Jurkat, Clone E6-1 (cell line): ENCODE measurements at places on chromosomes 4 and X.
A peak's percentile ranks its signal among the peaks of the same experiment; 100 is the strongest.

DNA sequence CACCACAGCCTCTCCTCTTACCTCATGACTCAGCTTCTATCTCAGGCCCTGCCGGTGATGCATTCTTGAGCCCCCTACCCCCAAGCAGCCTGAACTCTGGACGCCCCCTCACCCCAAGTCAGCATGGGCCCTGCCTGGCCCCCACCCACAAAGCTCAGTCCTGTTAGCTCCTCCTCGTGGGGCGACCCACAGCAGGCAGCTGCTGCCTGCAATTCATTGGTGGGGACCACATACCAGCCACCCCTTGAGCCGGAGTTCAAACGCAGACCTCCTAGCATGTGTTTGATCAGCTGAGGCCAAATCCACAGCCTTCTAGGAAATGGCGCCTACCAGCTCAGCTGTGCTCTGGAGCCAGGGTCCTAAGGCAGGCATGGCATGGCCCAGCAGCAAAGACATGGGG lies 111.8 kb downstream of the EFNB1 start:
- no peak for DNase-seq

DNA sequence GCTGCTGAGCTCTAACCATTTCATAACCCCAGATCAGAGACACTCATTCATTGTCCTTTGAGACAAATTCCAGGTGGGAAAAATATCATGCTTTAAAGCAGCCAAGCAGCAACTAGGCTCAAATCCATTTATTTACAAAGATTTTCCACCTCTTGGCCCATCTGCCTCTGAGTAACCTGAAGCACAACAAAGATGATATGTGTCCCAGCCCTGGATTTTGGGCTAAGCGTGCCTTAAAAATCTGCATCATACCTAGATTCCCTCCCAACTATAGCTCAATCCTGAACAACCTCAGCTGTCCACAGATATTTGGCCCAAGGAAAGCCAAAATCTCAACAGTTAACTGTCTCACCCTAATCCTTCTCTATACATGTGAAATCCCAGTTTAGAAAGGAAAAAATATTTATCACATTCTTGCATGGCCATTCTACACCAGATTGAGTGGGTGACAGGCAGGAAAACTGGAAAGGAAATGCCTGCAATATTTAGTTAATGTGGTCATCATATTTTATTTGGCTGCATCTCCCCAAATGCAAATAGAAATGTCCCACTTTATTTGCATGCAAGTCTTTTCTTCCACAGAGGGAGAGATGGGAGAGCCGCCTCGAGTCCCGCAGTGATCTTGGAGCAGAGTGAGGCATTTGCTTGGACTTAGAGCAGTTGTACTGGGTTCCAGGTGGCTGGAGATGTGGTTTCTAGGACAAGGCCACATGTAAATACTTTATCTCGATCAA lies 146.4 kb upstream of the EOLA2 start:
- DNase-seq: no peak

- DNase-seq: no peak
Measured at GRCh38 chr4:139184129-139184528, 7.1 kb upstream of the ELF2 start.

- no peak for DNase-seq
Measured at GRCh38 chrX:44203791-44204190, 139.7 kb downstream of the EFHC2 start.

- DNase-seq: no peak
Measured at GRCh38 chr4:89357340-89357739, 49.7 kb upstream of the GPRIN3 start.

GRCh38 chr4:101563126-101563525 lies 215.8 kb upstream of the PPP3CA start:
- DNase-seq: no peak

DNA sequence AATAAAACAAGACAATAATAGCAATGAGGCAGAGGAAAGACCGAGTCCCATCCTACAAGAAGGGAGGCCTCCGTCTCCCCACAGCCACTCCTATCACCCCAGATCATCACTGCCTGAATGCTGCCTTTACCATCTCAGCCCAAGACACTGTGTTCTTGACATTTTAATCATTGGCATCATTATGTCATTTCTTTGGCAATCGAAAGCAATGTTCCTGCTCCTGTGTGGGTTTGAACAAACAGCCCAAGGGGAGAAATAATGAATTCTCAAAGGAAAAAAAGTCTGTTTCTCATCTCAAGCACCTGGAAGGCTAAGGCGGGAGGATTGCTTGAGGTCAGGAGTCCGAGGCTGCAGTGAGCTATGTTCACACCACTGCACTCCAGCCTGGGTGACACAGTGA lies 73.0 kb upstream of the ACSL1 start:
- DNase-seq: no peak

DNA sequence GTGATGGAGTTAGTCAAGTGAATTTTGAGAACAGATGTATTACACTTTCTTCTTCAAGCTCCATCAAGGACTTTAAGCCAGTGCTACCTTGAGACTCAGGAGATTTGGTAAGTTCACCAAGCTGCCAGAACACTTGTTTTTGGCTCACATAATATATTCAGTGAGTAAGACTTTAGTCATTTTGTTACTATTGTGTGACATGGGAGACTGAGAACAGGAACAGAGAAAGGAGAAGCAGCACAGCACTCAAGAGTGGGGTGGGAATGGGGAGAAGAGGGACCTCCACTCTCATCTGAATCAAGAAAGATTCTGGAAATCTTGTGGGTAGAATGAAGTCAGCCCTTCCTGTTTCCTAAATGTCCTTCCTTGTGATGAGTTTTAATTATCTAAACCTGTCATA lies 87.3 kb upstream of the TET2 start:
- no peak for DNase-seq

- no peak for DNase-seq
Measured at GRCh38 chr4:38615847-38616246, 48.2 kb upstream of the KLF3 start.

DNA sequence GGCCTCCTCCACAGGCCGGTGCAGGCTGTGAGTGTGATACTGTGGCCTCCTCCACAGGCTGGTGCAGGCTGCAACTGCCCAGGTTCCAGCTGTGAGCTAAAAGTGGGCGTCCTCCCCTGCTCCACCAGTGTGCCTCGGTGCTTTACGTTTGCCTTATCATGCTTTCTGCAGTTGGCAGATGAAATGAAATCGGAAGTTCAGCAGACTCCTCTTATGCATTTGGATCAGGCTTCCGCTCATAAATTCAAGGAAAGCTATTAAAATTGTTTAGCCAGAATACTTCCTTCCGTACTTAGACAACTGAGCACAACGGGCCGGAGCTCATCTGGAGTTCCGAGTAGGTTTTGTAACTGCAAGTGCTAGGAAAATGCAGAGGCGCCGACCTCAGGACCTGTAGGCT lies 12.0 kb downstream of the CYP4V2 start:
- DNase-seq: no peak

DNA sequence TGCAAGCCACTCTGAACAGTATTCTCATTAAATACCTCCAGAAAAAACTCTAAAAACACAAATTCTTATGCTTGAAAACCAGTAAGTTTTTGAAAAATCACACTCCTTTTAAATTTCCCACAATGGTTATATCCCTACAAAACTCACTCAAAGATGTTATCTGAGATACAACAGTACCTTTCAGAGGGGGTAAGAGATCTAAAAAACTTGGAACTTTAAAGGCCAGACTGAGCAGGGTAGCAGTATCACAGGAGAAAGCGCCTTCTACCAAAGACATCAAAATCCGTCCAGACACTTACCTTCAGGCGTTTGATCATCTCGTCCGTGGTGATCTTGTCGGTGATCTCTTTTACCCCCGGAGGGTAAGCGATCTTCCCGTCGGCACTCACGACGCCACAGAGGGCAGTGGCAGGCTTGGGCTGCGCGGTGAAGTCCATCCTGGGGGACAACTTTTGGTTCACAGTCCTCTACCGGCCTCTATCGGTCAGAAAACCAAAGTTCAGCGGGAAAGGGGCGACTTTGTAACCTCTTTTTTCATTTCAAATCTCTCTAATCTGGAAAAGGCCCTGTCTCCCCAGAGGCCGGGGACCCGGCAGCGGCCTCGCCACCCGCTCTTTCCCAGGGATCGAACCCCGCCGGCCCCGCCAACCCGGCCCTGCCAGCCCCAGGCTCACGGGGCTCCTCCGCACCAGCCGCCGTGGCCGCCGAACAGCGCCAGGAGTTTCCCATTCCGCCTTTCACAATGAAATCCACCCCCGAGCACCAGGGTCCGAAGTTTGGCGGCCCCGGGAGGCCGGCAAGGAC lies 1.4 kb downstream of the PDS5A start:
- peak; percentile 59 for DNase-seq

GRCh38 chrX:38312436-38312835 lies 14.9 kb downstream of the RPGR start:
- no peak for DNase-seq

GRCh38 chr4:102554482-102554881 lies 53.3 kb downstream of the NFKB1 start:
- no peak for DNase-seq

- DNase-seq: no peak
Measured at GRCh38 chr4:145564540-145564939, 54.6 kb upstream of the MMAA start.

- no peak for DNase-seq
Measured at GRCh38 chr4:106595906-106596305, 227.3 kb upstream of the GIMD1 start.

GRCh38 chr4:108744307-108744706 lies 18.5 kb downstream of the ETNPPL start:
- DNase-seq: no peak

DNA sequence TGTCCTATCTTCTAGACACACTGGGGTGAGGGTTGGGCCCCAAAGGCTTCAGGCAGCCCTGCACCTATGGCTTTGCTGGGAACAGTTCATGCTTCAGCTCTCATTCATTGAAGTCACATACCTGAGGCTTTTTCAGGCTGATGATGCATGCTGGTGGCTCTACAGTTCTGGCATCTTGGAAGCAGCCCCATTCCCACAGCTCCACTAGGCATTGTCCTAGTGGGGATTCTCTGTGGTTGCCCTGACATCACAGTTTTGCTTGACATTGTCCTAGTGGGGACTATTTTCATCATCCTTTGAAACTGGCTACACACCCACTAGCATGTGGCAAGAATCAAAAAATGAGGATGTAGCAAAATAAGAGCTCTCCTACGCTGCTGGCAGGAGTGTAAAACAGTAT lies 37.7 kb upstream of the C4orf17 start:
- DNase-seq: no peak

GRCh38 chrX:115898382-115899001 lies 272.1 kb upstream of the AGTR2 start:
- DNase-seq: no peak

DNA sequence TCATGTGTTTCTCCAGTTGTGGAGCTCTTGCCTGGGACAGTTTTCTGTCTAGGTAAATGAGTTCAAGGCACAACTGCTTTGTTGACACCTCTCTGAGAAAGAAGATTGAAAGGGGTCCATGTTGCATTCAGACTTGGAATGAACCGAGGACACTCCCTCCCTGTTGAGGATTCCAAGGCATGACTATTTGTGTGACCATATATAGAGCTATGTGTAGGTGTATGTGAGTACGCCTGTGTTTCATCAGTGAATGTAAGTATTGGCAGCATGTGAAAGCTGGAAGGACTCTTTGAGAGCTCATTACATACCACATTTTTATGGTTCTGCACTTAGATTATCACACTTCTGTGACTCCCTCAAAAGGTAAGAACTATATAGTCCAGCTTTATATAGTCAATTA lies 3.4 kb downstream of the HEPH start:
- DNase-seq: no peak

DNA sequence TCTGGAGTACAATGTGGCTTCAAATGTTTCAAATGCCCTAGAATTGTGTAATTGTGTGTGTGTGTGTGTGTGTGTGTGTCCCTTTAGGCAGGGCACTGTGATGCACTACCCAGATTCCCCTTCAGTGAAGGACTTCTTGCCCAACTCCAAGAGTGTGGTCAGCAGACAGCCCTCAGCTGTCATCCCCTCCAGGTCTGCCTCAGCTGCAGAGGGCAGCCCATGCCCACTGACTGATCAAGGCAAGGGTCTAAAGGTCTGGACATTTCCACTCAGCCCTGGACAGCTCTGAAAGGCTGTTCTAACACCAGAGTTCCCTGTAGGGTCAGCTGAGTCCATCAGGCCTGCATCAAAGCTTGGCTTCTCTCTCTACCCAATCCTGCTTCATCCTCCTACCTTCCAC lies 83.9 kb upstream of the USP9X start:
- DNase-seq: no peak

DNA sequence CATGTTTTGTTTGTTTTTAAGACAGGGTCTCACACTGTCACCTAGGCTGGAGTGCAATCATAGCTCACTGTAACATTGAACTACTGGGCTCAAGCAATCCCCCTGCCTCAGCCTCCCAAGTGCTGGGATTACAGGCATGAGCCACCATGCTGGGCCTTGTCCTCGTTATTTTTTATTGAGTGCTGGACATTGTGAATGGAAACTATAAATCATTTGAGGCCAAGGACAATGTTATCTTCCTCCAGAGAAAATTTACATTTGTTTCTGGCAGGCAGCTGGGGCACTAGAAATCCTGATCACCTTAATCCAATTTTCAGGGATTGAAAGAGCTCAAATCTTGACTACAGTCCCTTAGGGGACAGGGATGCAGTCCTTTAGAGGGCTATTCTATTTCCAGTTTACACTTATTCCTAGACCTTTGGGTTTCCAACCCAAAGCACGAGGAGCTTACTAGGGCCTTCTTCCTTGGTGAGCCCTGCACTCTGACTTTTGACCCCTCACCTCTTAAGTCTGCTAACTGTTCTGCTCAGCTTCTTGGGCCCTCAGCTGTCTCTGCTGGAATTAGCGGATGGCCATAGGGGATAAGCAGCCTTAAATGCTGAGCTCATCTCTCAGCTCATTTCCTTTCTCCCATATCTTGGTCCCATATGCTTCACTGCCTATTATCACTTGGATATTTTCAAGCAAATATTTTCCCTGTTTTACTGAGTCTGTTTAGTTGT lies 23.0 kb upstream of the PDZD4 start:
- no peak for DNase-seq

DNA sequence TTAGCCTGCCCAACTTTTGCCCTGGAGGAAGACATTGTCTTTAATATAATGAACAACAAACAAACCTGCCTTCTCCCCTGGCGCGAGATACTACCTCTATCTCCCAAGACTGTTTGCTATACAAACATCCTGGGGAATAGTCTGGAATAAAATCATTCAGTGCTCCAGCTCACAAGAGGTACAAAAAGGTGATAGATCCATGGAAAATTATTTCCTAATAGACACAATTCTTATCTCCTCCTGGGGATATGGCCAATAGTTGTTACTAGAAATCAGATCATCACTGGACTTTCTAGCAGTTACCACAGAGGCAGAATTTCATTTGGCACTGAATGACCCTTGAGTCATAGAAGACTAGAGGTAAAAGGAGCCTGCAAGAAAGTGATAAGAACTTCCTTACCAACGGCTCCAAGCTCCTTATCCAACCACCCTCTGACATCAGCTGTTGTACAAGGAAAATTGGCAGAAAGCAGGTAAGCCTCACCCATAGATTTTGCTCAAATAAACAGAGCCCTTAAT lies 38.1 kb downstream of the MID1 start:
- no peak for DNase-seq

DNA sequence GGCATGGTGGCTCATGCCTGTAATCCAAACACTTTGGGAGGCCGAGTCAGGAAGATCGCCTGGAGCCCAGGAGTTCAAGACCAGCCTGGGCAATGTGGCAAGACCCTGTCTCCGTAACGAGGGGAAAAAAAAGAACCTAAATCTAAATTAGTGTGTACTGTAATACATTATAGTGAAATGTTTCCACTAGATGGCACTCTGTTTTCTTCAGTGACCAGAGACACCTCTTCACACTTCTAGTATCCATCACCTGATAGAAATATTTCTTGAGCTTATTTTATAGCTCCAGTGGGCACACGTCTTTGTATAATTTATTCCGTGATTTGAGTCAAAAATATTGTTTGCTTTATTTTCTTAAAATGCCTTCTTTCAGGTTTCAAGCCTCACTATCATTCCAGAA lies 600.9 kb upstream of the DIPK2B start:
- DNase-seq: no peak
